Activated CD8-positive, alpha-beta memory T cell treated with anti-CD3 and anti-CD28 coated beads for 4 hours (primary cell): ENCODE measurements at places on chromosomes 2 and 18.
A peak's percentile ranks its signal among the peaks of the same experiment; 100 is the strongest.

GRCh38 chr2:218745559-218746469 is 35.2 kb downstream of the TTLL4 start:
- no peak for DNase-seq

- DNase-seq, result no peak
These were observed 62.6 kb upstream of the ASAP2 start for GRCh38 chr2:9144046-9144445.

GRCh38 chr18:45139478-45139877 is 458.8 kb downstream of the SETBP1 start:
- DNase-seq, result no peak

DNA sequence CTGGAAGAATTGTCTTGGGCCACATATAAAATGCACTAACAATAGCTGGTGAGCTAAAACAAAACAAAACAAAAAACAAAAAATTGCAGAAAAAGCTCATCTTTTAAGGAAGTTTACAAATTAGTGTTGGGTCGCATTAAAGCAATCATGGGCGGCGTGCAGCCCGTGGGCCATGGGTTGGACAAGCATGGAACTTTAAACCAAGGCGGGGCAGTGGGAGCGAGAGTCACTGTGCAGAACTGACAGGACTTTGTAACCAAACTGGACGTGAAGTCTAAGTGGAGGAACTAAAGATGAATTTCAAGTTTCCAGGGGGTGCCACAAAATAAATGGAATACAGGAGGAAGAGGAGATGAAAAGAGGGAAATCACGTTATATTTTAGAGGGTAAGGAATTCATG is 80.7 kb downstream of the PSMG2 start:
- no peak for DNase-seq

- DNase-seq, result no peak
These were observed 151.2 kb downstream of the ANTXR1 start for GRCh38 chr2:69164061-69164778.

GRCh38 chr2:40363231-40363630 is 88.7 kb downstream of the SLC8A1 start:
- DNase-seq, result no peak

- no peak for DNase-seq
These were observed 788 bp downstream of the USP14 start for GRCh38 chr18:159037-159652.

DNA sequence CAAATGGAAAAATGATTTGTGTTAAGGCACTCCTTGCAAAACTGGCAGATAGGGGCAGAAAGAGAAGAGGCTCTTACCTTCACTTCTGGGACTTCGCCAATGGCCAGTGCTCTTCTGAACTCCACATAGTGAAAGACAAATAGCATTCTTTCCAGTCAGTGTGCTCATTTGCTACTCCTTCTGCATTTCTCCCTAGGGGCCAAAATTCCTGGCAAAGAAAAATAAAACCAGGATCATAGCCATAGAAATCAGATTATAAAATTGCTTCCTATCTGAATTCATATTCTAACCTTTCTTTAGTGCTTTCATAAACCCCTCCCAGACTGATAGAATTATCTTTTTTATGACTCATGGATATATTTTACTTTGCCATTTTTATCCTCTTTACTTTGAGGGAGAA is 56.9 kb upstream of the PELI1 start:
- no peak for DNase-seq

DNA sequence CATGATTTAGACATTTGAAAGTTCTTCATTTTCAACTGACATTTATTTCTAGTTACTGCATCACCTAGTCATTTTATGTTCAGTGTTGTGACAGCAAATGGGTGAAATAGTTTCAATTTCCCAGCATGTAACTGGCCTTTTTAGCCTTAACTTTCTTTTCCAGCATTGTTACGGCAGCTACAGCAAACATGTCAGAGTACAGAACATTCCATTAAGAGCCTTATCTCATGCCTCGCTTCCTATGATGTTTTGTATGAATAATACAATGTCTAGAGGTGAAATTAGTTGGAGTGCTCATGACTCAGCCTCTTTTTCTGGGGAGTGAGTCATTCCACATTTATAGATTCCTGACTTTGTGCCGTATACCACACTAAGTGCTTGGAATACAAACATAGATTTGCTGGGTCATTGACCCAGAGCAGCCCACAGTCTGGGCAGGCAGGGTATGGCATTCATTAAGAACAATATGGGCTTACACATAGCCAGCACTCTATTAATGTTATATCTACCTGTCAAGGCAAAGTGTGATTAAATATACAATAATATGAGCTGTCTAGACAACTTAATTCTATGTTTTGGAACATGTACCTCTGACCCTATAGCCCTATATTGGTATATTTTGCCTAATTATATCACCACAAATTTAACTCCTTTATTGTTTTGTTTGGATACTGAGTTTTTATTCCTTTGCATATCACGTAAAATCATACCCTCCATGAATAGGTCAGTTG is 72.2 kb downstream of the MAP2 start:
- DNase-seq, result no peak

- DNase-seq, result no peak
These were observed 154.5 kb upstream of the RBMS1 start for GRCh38 chr2:160647967-160648685.

GRCh38 chr2:109660046-109660860 is 46.1 kb downstream of the SOWAHC start:
- no peak for DNase-seq

DNA sequence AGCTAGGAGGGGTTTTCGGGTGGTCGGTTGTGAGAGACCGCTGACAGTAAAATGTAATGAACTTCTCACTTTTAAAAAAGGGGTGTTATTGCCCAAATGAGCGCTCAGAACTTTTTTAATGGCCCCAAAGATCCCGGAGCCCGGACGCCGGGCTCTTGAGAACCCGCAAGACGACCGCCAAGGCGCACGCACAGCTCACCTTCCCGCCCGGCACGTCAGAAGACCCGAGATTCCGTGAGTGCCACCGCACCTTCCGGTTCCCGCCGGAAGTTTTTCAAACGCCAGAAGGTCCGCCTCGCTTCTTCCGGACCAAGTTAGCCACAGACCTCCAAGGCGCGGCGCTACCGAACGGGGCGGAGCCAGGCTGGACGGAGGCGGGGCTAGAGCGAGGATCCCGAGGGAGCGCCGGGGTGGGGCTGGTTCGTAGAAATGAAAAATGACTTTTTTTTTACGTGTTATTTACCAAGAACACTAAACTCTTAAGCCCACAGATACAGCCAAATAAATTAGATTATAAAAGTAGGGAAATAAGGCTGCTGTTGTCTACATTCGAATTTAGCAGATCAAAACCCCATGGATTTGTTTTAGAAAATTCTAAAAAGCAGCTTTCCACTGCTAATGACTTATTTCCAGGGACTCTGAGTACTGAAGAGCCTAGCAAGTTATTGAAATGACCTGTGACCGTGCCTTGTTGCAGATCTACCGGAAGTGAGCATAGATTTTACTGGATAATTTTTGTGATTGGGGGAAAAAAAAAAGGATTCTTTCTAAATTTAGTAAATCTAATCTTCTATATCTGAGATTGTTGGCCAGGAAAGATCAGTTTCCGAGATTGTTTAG is at the start of gene SRBD1:
SRBD1 (minus strand) TSS at position 248 of the 840 bp plus-strand sequence. CDS start 5,826 bp downstream, outside the sequence.
- peak; percentile 85 for DNase-seq

- DNase-seq, result no peak
These were observed 90.7 kb upstream of the TNP1 start for GRCh38 chr2:216950547-216950946.

DNA sequence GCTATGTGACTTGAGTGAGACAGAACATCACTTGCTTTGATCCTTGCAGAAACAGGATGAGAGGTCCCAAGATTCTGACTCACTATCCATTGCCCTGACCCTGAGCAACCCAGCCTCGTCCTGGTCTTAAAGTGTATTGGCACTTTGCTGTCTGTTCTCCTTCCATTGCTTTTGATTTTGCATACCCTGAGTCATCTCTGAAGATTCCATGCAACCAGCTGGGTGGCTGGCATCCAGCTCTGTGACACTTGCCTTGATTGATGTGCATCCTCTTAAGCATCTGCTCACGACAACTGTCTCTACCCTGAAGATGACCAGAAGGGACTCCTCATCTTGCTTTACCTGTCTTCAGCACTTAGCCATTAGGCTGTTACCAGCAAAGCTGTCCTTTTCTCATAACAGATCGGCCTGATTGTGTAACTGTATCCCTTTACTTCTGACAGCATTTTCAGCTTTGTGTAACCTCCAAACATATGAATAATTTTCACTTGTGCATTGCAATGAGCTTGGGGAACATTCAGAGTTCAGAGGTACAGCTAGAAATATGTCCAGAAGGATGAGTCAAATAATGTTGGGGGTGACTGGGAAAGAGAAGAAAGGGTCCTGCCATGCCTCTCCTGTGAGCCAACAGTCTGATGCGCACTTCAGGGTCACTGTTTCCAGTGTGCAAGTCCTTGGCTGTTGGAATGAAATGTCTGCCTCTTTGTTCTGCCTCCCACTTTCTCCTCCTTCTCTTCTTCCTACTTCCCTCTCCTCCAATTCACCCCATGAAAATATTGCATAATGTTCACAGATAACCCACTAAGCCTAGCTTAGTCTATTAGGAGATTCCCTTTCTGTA is 249.7 kb upstream of the OSR1 start:
- DNase-seq, result no peak

GRCh38 chr2:23384551-23385343 is at the start of gene KLHL29:
TSS of gene KLHL29 (plus strand) at chr2:23385179. CDS start at chr2:23562197, 177,018 bp downstream.
- peak; percentile 35 for DNase-seq

DNA sequence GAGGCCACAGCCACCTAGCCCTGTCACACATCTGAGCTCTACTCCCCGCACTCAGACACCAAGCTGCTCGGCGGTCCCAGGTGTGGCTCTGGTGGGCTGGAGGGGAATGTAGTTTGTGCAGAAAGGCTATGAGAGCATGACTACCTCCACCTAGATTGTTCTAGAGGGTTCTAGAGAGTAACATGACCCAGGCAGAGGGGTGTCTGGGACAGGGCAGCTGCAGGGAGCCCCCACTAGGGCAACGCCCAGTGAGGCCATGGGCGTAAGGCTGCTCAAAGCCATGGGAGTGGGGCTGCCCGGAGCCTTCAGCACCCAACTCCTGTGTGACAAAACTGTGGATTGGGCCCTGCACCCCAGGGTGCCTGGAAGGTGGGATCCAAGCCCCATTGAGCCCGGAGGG is 511.4 kb upstream of the MYT1L start:
- DNase-seq, result no peak

DNA sequence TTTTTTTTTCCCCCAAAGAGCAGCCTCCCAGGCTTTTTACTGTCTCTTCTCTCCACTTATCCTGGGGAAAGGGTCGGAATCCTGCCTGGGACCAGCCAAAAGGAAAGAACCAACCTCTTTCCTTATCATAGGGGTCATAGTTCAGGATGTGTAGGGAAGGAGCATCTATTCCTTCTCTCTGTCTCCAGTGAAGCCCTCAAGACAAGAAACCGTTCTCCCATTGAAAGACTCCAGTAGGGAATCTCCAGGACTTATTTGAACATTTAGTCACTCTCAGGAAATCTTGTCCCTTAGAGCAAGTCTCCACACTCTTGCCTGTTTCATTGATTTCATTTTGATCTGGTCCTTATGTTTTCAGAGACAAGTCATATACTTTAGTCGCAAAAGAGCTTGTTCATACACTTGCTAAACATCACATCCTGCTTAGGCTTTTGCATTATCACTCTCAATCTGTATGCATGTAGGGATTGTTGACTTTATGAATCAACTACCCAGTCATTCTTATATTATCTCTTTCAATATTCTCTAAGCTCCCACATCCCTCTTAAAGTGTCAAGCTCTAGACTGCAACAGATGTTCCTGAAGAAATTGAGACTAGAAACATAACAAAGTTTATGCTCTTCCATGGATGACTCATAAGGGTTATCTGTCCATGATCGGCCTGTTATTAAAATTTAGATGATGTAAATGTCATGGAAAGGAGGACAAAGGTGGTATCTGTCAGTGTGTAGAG is 116.2 kb upstream of the ST6GAL2 start:
- DNase-seq, result no peak

DNA sequence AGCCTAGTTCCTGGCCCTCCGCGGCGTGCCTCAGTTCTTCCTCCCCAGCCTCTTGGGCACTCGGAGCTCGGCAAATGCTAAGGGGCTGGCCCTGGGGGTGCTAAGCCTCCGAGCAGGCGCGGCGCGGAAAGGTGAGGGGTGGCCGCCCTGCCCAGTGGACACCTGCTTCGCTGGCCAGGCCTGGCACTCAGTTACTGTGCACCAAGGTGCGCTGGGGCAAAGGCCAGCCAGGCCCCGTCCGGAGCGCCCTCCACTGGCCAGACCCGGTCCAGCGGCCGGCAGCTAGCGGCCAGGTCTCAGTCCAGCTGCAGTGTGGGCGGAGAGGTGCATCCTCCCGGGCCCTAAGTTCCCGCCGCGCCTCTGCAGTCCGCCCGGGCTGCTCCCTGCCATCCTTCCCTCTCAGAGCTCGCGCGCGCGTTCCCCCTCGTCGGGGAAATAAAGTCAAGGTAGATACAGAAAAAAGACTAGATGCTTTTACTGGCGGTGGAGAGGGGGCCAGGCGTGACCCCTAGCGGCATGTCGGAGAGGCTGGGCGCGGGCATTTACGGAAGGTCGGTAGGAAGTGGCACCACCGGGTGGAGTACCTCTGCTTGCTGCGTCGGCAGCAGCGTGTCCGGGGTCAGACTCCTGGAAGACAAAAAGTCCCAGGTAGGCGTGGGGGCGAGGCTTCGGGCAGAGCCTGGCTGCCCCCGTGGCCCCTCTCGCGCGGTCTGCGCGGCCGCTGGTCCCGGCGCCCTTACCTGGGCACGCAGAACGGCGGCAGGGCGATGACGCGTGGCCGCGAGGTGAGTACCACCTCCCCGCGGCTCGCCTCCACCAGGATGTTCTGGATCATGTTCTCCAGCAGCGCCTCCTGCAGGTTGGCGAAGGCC is 9.4 kb upstream of the CRYBA2 start:
- no peak for DNase-seq

DNA sequence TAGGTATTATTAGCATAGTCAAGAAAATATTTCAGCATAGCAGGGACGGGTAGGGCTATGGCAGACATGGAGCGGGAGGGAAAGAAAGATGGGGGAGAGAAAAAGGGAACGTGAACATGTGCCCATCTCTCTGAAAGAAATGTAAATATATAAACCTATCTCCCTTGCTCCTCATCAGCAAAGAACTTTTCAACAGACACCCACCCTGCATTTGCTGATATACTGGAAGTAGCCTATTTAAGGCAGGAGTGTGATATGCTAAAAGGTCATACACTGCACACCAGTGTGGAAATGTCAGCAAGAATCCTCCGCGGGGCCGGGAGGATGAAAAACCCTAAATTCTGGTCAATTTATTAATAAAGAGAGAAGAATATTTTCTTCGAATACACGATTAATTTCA is 1.7 kb downstream of the MBOAT2 start:
- no peak for DNase-seq

- DNase-seq, result no peak
These were observed 73.2 kb downstream of the BOLA3 start for GRCh38 chr2:74074487-74074886.

DNA sequence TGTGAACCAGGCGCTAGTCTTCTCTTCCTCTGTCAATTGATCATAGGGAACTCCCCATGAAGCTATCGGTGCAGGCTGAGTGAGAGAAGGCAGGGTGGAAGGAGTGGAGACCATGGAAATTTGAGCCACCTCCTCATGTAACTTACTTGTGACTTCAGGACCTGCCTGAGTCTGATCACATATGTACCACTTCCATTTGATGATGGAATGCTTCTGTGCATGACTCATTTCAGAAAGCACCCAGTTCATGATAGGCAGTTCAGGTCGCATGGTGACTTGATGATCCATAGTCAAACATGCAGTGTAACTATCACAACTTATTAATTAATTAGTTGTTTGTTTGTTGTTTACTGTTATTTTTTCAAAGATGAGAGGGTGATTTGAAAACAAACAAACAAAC is 1296.7 kb downstream of the SUCLG1 start:
- no peak for DNase-seq
